Brain (organoid and tissue), 16 donors: ENCODE measurements at places on chromosomes 7 and 10. TPM values are rescaled to one million over a fixed set of nuclear protein-coding genes. Genes with fewer than 3 reads are reported as not detected.

Gene PTPN12
- polyA plus RNA-seq = 25.4 TPM

Gene CPN1
- not detected for polyA plus RNA-seq

Gene NCF1
- 1.6 TPM for polyA plus RNA-seq

Gene OPN4
- 0.27 TPM for polyA plus RNA-seq

Gene TRIL
- polyA plus RNA-seq = 18.6 TPM

Gene IQUB
- 0.20 TPM for polyA plus RNA-seq
